Activated T-helper 2 cell treated with anti-CD3 and anti-CD28 coated beads, Interferon-gamma antibody, Interleukin-2, Interleukin-4, amounts not matched to agents 10 μg/mL and 5 μg/mL and 100 μg/mL, durations not matched to agents 14 hours and 24 hours and 36 hours (primary cell): ENCODE measurements at places on chromosomes 13 and 19.

DNA sequence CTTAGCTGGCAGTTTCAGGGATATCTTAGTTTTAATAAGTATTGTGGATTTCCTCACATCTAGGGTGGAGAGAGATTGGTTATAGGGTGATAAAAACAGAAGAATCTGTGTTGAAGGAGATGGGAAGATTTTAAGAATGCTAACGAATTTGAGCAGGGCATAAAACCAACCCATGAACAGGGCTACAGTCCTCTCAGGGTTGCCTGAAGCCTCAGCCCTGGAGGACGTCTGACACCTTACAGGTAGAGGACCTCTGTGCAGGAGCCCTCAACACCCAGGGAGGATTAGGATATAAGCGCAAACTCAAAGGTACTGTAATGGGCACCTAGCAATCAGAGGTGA is 461 bp upstream of the WASF3 start:
- DNase-seq: no peak

DNA sequence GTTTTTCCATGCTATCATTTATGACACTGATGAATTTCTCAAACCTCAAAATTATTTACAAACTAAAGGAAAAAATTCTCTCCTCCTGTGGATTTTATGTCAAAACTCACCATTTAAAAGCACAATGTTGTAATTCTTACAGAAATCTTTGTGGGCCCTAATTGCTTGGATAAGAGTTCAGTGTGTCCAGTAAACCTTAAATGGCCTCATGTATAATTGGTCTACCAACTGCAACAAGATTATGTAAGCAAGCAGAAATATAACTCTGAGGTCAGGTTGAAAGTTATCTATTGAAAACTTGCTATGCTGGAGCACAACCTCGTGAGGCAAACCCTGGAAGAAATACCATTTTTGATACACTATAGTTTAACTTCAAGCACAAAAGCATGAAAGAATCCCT is 22.0 kb downstream of the VWA8 start:
- no peak for DNase-seq

- no peak for DNase-seq
Observed at GRCh38 chr19:18789883-18790565, 1.1 kb downstream of the COMP start.

- peak; percentile 78 for DNase-seq
Observed at GRCh38 chr19:14440049-14440448, 6.9 kb downstream of the PKN1 start.

GRCh38 chr19:48928164-48929025 is 5.1 kb upstream of the DHDH start:
- no peak for DNase-seq

GRCh38 chr13:72850959-72851677 is 69.2 kb downstream of the PIBF1 start:
- no peak for DNase-seq

DNA sequence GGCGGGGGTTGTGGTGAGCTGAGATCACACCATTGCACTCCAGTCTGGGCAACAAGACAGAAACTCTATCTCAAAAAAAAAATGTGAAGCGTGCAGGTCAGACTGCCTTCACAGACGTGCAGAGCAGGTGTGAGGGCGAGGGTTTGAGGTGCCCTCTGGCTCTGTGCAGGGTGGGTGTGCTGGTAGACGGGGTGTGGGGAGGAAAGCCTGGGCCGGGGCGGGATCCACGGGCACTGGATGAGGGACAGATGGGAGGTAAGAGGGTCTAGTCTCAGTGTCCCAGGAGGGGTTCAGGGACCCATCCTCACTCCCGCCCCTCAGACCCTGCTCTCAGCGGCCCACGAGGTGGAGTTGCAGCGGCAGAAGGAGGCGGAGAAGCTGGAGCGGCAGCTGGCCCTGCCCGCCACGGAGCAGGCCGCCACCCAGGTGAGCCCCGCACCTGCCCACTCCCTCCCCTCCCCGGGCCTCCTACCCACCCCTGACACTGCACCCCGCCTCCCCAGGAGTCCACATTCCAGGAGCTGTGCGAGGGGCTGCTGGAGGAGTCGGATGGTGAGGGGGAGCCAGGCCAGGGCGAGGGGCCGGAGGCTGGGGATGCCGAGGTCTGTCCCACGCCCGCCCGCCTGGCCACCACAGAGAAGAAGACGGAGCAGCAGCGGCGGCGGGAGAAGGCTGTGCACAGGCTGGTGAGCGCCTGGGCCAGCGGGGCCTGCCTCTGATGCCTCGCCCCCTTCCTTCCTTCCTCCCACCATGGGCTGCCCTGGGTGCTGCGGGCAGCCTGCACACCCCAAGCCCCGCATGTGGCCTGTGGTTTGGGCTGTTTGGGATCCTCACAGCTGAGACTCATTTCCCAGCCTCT is 9.1 kb downstream of the NOP53 start:
- DNase-seq: no peak

DNA sequence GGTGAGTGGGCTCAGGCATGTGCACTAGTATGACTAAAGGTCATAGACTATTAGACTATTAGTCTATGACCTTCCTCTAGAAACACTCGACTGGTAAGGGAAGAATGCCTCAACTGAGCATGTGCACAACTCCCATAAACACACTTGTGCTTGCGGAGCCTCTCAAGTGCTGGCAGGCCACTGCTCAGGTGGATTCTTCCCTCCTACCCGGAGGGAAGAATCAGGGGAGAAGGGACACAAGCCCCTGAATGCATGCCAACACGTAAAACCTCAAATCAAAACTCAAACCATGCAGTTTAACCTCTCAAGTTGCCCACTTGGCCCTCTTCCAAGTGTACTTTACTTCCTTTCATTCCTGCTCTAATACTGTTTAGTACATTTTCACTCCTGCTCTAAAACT is 287.6 kb upstream of the SGCG start:
- no peak for DNase-seq

- no peak for DNase-seq
Observed at GRCh38 chr19:16226878-16227836, 29.4 kb downstream of the AP1M1 start.

- no peak for DNase-seq
Observed at GRCh38 chr13:108933061-108933460, 303.6 kb downstream of the MYO16 start.

- no peak for DNase-seq
Observed at GRCh38 chr13:71303144-71303543, 563.9 kb downstream of the DACH1 start.

- peak; percentile 6 for DNase-seq
Observed at GRCh38 chr19:8269724-8270123, 38.4 kb downstream of the CD320 start.

- DNase-seq: no peak
Observed at GRCh38 chr19:50835103-50835784, 1.9 kb upstream of the KLK15 start.

- no peak for DNase-seq
Observed at GRCh38 chr13:51208716-51209115, 13.5 kb upstream of the FAM124A start.

DNA sequence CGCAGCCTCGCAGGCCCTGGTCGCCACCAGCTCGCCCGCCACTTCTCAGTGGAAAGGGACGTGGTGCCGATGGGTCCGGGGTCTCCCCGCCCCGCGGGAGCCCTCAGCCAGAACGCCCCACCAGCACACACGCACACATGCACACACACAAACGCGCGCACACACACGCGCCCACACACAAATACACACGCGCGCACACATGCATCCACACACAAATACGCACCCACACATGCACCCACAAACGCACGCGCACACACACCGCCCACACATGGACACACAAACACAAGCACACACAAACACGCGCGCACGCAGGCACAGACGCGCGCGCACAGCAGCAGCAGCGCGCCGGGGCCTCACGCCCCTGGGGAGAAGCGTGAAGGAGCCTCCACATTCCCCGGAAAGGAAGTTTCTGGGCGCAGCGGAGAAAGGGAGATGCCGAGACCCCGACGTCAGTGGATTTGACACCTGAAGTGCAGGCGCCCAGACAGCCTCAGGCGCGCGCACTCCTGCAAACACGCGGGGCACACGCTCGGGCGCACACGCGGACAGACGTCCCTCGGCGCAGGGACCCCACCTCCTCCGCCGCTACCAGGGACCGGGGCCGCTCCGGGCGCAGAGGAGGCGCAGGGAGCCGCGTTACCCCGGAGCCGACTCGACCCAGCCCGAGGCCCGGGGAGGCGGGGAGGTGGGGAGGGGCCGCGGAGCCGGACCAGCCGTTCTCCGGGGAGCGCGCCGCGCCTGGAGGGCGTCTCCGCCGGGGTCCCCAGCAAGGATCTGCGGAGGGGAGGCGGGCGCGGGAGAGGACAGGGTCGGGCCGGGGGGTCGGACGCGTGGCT is 622 bp downstream of the RASA3 start:
- no peak for DNase-seq

- DNase-seq: no peak
Observed at GRCh38 chr19:16588824-16589577, 16.8 kb upstream of the SLC35E1 start.

DNA sequence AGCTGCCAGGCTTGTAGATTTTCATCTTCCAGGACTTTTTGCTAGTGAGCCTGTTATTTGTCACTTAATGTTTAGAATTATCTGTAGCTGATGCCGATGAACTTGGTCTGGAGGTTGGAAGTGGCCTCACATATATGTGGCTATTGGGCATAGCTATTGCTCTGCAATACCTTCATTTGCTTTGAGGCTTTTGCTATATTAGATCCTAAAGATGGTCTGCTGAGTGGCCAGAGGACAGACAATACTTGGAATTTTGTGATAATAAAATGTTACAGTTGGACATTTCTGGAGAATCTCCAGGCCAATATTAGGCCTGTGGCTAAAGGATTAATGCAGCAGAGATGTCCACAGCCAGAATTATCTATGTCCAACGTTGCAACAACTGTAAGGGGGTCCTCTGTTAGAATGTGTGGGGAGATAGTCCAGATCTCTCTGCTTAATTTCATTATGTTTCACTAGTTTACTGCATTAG is 222.3 kb downstream of the GPC5 start:
- no peak for DNase-seq

DNA sequence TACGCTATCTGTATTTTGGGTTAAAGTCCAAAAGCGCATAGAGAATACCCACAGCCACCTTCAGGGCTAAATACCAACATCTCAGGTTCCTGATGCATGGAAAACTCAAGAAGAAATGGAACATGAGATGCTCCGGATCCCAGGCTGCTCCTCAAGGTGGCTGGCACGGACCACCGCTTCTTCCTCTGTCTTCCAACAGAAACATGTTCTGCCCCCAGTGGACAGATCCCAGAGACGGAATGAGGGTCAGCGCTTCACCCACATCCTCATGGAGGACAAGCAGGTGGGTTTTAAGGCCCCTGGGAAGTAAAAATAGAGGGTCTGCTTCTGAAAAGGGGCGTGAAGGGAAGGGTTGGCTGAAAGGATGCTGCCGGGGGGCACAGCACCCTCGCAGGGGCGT is 17.3 kb downstream of the COL4A1 start:
- DNase-seq: no peak

- DNase-seq: peak; percentile 51
Observed at GRCh38 chr13:40069173-40070044, 413.9 kb downstream of the COG6 start.

GRCh38 chr13:109985871-109986450 is 199.6 kb upstream of the IRS2 start:
- DNase-seq: no peak

- DNase-seq: no peak
Observed at GRCh38 chr13:109684824-109685202, 101.6 kb downstream of the IRS2 start.

DNA sequence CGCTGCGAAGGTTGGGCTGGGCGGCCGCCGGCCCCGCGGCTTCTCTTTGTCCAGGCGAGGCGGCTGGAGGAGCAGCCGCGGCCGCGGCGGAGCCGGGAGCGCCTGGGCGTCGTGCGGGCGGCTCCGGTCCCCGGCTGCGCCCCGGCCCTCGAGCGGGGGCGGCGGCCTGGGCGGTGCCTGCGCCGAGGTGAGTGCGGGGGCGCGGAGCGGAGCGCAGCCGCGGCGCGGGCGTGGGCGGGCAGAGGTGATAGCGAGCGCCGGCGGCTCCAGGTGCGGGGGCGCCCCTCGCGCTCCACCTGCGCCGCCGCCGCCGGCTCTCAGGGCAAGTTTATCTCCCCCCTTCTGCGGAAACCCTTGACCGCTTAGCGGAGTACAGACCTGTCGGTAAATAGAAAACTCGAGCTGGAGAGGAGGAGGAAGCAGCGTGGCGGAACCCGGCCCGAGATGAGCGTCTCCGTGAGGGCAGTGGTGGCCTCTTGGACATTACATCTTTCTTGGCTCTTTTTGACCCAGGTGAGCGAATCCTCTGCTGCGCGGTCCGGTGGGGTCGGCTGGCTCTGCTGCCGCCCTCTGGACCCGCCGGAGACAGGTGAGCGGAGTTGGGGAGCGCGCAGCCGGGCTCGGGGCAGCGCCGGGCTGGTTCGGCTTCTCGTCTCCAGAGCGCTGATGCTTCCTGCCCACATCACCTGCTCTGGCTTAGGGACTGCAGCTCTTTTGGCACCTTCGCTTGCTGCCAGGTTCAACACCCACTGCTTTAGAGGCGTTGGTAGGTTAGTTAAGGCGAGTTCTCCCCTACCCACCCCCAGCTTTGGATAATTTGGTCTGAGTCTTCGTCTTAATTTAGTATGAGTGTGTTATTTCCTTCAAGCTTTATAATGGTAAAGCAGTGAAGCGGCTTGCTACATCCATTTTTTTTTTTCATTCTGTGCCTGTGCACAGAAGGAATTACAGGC is at the start of gene MTUS2:
TSS of gene MTUS2 (plus strand) at position 241 of the 953 bp plus-strand sequence.
- no peak for DNase-seq

DNA sequence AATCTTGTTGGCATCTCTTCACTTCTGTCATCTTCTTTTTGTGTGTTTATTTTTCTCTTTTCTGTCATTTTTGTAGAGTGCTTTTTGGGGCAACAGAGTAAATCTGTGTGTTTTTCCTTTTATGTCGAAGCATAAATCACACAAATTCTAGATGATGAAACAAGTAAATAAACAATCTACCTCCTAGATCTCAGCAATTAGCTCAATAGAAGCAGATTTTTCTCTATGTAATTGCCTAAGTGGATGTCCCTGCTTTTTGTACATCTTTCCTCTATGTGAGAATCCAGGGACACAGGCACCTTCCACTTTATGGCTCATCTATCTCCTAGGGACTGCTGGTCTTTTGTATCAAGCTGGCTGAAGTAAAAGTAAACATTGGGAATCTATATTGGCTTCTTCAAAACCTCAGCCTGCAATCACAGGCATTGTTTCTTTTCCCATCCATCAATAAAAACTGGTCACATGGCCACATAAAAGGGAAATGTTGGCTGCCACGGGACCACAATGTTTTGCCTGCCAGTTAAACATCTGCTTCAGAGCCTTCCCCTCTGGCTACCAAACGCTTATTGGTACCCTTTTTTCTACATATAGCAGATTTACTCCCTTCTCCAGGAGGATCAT is 323.8 kb downstream of the LMO7 start:
- no peak for DNase-seq

- DNase-seq: peak; percentile 34
Observed at GRCh38 chr13:45119469-45119990, 780 bp upstream of the GTF2F2 start.
